ENCODE measurements at places on chromosomes 1 and 21.

DNA sequence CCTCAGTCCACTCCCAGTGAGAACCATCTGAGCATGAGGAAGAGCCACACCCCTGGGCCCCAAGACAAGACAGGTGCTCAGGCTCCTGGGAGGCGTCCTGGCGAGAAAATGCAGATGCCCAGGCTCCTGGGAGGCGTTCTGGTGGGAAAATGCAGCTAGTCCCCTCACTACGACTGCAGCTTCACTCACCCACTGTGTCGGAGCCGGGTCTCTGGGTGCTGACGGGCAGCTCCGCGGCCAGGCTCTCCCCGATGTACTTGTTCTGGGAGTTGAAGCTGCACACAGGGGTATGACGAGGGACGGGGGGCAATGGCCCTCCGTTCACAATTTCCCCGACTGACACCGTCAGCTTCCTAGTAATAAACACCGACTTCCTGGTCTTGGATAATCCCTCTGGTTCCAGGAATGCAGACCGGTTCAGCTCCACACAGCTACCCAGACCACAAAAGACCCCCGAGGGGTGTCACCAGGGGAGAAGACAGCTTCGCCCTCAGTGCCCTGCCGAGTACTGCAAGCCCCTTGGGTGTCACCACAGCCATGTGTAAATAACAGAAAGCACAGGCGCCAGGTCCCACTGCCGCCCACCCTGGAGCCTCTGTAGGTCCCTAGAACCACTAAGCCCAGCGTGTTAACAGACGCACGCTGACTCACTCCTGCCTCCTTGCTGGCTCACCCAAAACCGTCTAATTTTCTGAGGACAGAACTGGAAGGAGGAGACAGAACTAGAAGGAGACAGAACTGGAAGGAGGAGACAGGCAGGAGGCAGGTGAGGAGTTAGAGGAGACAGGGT lies 19.5 kb downstream of the MCM3AP start:
- no peak for DNase-seq

- no peak for DNase-seq
Observed at GRCh38 chr1:85975912-85976371, 180.6 kb downstream of the COL24A1 start.

GRCh38 chr1:180946056-180946455 lies 33.4 kb downstream of the KIAA1614 start:
- DNase-seq: no peak

GRCh38 chr1:219517031-219517430 lies 95.9 kb downstream of the ZC3H11B start:
- no peak for DNase-seq

GRCh38 chr1:85894651-85895050 lies 186.4 kb upstream of the ZNHIT6 start:
- DNase-seq: no peak

DNA sequence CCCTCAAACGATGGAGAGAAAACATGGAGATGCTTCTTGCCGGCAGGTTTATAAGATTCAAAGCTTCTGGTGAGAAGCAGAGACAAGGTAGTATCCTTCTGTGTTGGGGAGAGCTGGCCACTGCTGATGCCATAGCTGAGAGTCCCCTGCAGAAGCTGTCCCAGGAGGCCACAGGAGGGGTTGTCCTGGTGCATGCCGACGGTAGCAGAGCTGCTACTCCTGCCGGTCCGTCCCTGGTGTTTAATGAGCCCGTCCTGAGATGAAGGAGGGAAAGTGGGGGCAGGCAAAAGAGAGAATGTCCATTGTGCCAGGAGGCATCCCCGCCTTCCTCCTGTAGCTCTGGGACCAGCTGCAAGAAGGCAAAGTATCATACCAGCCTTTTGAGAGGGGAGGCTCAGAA lies 10.4 kb upstream of the C2CD2 start:
- no peak for DNase-seq

DNA sequence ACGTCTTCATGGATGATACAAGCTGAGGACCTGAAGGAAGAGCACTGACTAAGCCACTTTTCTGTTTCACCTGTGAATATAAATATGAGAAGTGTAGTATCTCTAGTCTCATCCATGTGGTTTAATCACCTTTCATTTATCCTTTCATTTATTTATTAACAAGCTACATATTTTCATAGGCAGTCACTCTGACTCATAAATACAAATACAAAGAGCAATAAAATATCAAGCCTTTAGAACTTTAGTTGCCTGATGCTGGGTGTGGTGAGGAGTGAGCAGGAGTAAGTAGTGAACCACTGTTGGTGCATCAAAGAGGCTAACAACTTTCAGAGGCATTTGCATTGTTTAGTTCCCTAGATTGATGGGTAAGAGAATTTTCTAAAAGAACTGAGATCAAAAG lies 269.0 kb upstream of the C1orf87 start:
- DNase-seq: no peak

GRCh38 chr1:199954699-199955098 lies 72.8 kb upstream of the NR5A2 start:
- no peak for DNase-seq

GRCh38 chr1:209249785-209250440 lies 333.6 kb upstream of the CAMK1G start:
- no peak for DNase-seq

DNA sequence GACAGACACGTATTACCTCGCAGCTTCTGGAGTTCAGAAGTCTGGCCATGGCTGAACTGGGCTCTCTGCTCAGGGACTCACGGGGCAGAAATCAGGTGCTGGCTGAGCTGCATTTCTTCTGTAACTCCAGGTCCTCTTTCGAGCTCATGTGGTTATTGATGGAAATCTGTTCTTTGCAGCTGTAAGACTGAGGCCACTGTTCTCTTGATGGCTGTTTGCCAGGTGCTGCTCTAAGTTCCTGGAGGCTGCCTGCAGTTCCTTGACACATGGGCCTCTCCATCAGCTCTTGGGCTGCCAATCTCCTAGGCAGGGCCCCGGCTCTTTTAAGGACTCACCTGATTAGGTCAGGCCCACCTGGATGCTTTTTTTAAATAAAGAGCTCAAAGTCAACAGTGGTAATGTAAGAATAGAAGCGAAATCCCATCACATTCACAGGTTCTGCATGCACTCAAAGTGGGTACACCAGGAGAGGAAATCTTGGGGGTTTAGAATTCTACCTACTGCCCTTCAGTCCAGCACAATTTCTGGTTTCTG lies 139.1 kb downstream of the KAZN start:
- no peak for DNase-seq

DNA sequence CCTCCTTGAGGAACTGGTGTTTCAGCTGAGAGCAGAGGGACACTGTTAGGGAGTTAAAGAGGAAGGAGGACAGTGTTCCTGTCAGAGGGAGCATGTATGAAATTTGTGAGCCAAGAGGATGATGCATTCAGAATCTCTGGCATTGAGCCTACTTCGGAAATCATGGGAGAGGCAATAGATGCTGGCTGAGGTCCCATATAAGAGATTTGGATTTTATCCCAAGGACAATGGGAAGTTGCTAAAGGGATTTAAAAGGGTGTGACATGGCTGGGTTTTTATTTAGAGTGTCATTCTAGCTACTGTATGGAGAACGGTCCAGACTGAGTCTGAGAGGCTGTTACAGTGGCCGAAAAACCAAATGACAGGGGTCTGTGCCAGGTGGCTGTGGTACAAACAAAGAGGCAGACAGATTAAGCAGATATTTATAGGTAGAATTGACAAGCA lies 403.2 kb upstream of the B3GALT2 start:
- DNase-seq: no peak

DNA sequence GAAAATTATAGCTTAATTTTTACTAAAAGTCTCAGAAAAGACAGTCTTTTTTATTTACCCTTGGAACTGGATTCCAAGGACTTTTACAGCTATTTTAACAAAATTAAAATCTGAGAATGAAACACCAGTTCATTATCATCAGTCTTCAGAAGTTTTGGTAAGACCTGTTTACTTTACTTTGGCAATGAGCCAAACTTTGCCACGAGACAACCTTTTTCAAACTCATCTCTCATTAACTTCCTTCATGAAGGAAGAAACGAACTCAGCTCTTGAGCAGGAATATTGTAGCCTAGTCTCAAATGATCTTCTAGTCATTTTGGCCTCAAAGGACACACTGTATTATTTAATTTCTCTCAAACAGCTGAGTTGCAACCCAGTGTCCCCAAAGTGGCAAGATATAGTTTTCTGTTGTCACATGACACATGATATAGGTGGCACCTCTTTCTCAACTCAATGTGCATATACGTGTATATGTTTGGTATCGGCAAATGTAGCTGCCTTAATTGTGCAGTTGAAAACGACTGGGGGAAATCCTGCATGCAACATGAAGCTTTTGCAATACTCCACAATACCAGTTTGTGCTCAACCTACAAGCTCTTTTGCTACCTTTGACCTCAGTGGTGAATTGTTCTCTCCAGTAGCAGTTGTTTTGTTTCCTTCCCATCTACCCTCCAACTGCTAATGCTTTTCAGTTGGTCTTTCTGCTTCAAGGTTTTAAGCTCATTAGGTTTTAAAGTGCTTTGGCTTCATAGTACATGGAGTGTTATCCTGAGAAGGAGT lies 8.4 kb upstream of the GNG4 start:
- DNase-seq: no peak

GRCh38 chr1:175373786-175374623 lies 181.4 kb upstream of the KIAA0040 start:
- no peak for DNase-seq

DNA sequence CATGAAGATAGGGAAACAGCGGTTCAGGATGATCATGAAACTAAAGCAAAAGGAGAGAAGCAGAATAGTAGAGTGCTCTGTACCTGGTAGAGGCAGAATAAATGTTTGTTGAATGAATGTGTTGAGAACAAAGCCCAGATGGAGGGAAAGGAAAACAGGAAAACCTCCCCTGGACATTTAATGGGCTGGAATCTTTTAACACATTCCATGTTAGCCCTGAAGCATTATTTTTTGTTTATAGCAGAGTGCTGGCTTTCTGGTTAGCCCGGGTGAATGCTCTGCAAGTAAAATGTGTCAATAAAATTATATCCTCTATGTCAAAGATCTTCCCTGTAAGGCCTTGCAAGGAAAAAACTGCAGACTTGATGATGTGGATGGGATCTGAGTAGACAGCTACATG lies 60.2 kb downstream of the ABCA4 start:
- no peak for DNase-seq

DNA sequence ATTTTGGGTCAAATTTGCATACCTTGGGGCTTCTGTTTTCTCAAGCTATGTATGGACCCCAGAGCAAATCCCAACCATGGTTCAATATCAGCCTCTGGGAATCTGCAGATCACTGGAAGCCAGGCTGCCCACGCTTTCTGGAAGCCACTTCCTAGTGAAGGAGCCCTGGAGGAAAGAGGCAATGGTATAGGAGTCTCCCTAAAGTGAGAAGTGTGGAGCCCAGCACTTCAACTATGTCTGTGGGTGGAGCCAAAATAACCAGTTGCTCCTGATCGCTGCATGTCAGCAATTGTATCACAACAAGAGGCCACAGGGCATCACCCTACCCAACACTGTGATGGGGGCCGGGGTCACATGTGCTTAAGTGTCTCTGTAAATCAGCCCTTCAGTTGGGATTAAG lies 26.9 kb downstream of the ETS2 start:
- no peak for DNase-seq

GRCh38 chr1:109296782-109297181 lies 10.0 kb downstream of the MYBPHL start:
- DNase-seq: no peak

DNA sequence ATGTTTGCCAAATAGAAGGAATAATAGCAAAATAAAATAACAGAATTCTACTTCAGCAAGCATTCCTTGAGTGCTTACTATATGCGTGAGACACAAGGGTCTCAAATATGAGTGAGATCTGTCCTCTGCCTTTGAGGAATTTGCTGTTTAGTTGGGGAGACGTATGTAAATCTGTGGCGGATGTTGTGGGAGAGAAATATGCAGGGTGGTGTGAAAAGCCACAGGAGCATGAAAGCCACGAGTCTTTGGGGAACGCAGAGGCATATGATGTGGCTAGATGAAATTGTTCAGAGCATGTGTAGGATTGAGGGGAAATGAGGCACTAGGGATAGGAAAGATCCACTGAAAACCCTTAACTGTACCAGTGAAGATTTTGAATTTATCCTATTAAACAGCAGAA lies 244.4 kb downstream of the PBX1 start:
- no peak for DNase-seq

DNA sequence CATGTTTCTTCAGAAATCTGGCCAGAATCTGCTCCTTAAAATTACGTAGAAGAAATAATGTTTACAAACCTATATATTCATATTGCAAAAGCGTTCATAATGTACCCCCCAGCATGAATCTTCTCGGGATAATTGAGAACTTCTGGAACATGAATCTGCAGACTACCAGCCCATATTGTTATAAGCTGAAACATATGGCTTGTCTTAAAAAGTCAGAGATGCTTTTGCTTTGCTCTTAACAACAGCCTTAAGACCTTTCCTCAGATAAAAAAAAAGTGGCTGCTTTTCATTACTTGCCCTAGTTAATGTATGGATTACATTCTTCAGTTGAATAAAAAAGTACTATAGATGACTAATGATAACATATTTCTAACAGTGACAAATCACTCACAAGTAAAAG lies 15.0 kb upstream of the ZZZ3 start:
- no peak for DNase-seq

DNA sequence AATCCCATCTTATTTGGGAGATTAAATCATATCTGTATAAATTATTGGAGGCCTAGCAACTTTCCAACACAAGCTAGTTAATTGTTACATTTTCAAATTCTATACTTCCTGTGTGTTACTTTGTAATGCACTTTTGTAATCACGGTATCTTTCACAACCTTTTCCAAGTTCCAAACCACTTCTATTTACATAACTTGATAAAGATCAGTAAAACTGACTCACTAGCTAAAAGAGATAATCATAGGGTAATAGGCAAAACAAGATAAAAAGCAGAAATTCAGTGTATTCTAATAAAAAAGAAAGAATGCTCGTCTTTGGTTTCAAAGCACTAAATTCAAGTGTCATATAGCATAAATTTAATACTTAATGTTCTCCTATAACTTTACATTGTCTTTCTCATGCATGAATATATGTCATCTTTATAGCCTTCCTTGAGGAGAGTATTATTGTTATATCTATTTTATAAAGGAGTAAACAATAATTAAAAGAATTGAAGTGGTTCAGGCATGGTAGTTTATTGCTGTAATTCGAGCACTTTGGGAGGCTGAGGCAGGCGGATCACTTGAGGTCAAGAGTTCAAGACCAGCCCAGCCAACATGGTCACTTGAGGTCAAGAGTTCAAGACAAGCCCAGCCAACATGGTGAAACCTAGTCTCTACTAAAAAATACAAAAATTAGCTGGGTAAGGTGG lies 66.4 kb downstream of the RGS13 start:
- peak; percentile 68 for DNase-seq

DNA sequence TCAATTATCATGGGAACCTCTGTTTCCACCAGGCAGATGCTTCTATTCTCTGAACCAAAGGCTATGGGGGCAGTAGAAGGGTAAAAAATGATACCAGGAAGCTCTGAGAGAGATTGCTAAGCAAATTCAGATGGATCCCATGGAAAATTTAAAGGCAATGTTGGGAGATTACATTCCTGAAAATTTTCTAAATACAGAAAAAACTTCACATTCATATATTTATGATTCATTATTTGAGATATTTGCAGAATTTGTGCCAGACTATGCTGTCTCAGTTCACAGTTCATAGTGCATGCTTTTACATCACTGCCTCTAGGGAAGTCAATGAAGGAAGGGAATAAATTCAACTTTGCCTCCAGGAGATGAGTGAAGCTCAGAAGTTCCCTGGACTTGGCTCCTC lies 57.5 kb downstream of the KCNT2 start:
- no peak for DNase-seq

All from AML-193 (cell line).